ENCODE measurements at places on chromosomes 1 and 21.
A peak's percentile ranks its signal among the peaks of the same experiment; 100 is the strongest.

DNA sequence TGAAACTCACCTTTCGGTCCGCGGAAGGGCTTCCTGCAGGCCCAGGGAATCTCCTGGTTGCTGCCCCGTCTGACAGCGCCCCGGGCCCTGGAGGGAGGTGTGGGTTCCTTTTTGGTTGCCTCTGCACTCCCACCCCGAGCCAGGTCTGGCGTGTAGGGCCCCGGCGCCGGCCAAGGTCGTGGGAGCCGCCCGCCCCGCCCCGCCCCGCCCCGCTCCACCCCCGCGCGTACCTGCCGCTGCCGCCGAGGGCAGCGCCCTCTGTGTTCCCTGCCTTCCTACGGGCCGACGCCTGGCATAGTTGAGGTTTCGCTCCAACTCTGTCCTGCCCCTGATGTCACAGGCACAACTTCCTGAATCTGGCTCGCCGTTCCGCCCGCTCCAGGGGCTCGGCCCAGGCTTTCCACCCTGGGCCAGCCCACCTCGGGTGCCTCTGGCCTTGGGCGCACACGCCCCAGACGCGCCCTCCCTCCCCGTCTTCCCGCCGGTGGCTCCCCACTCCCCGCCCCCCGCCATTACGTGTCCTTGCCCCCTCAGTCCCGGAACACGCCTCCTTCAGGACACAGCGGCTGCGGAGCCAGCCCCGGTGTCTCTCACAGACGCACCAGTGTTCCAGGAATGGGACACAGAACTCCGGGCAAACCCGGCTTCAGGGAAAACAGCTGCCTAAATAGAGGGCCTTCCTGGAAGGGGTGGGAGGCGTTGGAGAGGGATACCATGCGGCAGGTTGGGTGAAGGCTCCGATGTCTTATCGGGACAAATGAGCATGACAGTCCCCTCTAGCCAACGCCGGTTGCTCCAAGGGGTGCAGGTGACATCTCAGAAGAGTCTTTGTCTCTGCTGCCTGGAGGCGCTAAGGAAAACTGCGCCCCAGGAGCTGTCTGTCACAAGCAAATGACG lies at the start of gene KIAA0040:
Gene KIAA0040, minus strand, starts transcription at position 147 of the 897 bp plus-strand sequence. CDS start 31,763 bp downstream, outside the sequence.
- DNase-seq = no peak

DNA sequence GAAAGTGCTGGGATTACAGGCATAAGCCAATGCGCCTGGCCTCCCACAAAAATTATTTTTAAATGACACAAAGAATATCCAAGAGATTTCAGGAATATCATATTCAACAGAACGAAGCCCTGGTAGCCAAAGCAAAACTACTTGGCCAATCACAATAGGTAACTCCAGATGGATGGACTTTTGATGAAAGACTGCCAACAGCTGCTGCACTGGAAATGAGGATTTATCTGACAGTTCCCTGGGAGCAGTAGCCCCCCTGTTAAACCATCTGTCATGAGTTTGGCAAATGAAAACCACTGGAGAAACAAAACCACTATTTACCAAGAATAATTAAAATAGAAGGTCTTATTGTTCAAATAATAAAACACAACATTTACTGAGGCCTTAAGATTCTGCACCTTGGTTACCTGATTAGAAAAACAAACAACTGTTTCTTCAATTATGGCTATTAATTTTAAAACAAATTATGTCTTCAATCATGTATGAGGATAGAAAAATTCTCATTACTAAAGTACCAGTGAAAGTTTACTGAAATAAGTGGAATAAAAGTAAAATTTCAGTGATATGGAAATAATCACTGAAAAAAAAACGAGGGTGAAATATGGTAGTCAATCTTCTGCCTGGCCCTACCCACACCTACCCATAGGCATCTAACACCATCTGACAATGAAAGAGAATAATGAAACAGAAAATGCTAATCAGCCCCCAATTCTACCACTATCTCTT lies 34.3 kb upstream of the PSMG1 start:
- no peak for DNase-seq

DNA sequence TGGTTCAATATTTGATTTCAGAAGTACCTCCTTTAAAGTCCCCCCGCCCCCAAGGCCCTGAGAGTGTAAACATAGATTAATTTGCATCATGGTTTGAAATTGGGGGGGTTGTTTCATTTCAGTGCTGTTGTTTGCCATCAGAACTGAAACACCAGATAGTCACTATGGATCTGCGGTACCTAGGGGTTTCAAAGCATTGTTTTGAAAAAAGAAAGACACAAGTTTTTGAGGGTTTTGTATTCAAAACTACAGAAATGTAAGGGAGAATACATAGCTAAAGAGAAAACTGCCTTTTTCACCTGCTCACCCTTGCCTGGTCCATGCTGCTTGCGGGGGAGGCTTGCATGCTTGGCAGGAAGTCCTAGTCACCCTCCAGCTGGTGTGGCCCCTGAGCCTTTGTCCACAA lies 59.3 kb downstream of the ACP6 start:
- no peak for DNase-seq

GRCh38 chr1:153404768-153405167 lies 11.6 kb upstream of the S100A7A start:
- peak; percentile 4 for DNase-seq

DNA sequence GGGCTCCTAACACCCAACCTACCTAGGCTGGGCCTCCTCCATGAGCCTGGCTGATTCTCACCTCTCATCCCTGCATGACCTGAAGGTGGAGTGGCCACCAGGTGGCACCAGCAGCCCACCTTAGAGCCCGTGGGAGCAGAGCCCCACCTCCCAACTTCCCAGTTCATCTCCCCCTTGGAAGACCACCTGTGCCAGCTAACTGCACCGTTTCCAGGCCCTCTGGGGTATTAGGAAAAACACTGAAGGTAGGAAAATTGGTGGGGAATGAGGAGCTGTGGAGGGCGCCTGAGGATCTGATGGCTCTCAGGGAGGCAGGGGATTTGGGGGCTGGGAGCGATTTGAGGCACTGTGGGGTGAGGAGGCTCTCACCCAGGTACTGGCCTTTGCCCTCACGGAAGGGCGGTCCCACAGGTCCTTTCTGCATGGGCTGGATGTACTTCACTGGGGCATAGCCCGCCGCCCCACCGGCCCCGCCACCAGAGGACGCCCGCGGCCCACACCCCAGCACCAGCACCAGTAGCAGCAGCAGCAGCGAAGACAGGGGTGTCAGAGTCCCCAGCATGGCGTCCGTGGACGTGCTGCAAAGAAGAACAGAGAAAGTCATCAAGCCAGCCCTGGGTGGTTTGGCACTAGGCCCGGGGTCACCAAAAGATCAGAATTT lies 11.1 kb downstream of the ADPRS start:
- peak; percentile 39 for DNase-seq

DNA sequence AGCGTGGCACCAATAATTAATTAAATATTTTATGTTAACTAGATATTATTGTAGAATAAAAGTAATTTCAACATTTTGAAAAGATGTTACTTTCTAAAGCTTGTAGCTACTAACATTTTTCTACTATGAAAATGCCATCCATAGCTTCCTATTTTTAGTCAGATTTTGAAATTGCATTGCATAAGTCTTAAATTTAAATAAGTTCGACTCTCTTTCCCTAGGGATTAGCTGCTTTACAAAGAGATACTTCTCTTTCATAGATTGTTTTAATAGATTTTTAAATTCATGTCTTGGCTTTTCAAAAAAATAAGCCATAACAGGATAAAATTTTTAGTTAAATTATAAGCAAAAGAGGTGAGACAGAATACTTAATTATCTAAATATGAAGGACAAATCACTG lies 1279.6 kb downstream of the KCNT2 start:
- no peak for DNase-seq

DNA sequence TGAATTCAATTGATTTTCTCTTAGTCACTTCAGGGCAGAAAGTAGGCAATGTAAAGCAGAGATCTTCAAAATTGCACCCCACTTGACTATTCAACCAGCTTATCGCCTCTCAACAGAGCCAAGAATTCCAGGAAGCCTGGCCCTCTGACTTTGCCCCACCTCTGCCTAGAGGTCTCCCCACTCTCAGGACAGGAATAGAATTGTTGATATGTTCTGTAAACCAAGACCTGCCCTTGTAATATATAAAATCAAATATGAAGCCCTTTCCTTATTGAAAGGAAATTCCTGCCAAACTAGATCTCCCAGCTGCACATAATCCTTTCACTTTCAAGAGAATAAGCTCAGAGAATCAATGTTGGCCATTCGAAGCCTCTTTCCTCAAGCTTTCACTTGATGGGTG lies 116.1 kb upstream of the DPT start:
- no peak for DNase-seq

DNA sequence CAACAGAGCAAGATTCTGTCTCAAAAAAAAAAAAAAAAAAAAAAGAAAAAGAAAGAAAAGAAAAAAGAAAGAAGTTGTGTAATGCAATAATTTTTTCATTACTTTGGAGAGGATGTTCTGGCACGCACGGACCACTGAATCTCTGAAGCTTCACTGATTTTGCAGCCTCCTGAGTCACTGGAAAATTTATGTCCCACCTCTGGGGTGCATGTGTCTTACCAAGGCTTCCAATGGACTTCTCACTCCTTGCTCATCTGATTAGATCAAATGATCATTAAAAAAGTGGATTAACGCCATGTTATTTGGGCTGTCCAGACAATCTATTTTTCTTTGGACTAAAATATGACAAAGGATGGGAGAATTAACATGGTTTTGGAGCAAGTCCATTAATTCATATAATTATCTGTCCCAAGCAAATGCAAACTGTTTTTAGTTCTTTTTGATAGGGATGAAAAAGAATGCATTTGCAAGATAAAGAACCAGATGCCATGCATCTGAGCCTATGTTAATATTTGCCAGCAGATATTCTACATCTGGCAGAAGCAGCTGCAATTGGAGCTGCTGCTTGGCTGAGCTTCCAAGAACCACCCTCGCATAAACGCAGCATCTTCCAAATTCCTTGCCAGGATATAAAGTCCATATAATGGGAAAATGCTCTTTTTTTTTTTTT lies 10.1 kb upstream of the MAP1LC3C start:
- no peak for DNase-seq

- no peak for DNase-seq
These were observed 7.5 kb upstream of the YBX1 start for GRCh38 chr1:42674682-42675081.

Measured in SW 1271 (cell line).